ENCODE measurements at places on chromosomes 4 and X.

DNA sequence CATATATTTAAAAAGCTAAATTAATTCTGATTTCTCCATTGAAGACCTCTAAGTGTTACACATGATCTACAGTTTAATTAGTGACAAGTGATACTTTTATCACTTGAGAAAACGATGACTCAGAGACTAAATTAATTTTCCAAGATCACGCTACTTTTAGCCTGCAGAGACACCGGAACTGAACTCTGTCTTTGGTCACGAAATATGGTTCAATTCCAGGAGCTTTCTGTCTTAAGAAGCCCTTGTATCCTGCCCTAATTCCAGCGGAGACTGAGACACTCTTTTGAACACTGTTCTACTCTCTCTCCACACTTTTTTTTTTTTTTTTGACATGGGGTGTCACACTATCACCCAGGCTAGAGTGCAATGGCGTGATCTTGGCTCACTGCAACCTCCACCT, 63.6 kb downstream of the IRF2 start:
- DNase-seq = no peak

DNA sequence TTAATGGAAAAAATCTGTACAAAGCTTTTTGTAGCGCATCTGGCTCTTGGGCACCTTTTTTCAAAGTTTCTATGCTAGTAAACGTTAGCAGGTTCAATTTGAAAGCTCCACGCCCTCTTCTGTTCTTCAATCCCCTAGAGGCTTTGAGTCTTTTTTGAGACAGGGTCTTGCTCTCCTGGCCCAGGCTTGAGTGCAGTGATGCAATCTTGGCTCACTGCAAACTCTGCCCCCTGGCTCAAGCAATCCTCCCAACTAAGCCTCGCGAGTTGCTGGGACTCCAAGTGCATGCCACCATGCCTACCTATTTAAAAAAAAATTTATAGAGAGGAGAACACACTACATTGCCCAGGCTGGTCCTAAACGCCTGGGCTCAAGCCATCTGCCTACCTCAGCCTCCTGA, 9.2 kb downstream of the RXFP1 start:
- no peak for DNase-seq

GRCh38 chr4:112520598-112521122, 4.7 kb upstream of the NEUROG2 start:
- DNase-seq = no peak

DNA sequence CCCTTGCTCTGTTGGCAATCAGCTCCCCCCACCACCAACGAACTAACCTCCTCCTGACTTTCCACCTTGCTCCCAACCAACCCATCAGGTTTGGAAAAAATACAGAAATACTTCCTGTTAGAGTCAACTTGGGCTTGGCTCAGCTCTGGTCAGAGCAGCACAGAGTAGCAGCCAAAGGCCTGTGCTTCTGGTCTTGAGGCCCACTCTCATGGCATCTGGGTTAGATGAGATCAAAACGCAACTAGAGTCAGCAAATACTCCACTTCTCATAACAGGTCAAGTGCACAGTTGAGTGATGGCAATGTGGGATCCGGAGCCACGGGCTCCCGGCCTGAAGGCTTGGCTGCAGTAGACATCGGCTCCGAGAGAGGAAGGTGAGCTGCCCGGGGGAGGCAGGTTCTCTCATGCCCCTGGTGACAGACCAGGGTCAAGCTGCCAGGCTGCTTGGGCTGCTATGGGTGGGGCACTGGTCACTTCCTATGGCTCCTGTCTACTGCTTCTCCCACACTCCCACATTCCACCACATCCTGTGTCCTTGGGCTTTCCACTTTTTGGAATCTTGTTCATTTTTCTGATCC, 34.8 kb downstream of the ZNF185 start:
- DNase-seq = no peak

GRCh38 chr4:185183622-185184281, 20.0 kb downstream of the CFAP97 start:
- peak; percentile 21 for DNase-seq

DNA sequence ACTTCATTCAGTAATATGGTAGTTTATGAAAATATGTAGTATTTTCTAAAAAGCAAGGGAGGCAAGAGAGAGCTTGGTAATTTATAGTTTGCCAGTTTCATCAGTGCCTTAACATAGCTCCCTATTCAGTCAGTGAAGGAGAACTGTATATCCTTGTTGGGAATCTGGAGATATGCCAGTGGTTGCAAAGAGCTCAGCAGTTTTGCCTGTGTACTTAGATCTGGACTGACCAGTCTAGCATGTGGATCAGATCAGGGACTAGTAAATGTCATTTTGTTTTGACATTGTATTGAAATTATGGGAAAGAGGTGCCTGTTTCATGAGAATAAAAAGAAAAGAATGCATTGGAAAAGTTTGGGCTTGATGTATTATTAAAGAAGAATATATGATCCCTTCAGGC, 88.6 kb downstream of the ZIC3 start:
- no peak for DNase-seq

DNA sequence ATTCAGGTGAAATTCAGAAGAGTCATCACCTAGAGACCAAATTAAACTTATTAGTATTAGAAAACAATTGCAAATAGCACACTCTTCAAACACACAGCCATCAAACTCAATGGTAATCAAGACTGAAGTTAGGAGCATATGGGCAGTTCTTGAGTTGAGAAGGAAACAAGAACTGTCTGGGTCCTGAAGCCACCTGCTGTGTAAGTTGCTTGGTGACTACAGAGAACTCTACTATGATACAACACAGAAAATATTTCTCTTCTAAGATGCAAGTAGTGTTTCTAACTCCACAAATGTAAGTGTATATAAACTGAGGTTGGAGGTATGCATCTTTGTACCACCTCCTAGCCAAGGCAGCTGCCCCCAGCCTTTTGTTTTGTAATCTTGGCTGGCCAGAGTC, 325 bp upstream of the PF4V1 start:
- no peak for DNase-seq

Data from T-helper 2 cell (primary cell).